ENCODE measurements at places on chromosomes 12 and 14.

DNA sequence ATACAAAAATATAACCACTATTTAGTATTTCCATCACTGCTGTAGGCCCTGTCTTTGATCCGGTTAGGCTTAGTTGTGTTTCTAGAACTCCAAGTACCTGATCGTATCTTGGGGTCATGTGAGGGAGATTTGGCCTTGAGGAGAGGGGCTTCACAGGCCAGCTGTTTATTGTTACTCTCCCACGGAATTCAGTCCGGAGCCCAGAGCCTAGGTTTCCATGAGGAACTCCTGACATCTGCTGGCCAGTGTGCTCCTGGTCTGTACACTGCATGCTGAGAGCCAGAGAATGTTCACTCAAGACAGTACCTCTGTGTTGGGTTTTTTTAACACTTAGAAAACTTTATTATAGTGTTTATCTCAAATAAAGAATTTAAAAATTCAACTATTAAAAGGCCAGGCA, 341.0 kb upstream of the TMEM132C start:
- H3K4me1 ChIP-seq, result peaks cover 8% of the 10 kb centered on the region
- peak; percentile 25 for DNase-seq
- H3K4me3 ChIP-seq, result no peak overlapping the region
- H3K36me3 ChIP-seq, result no peaks in the 10 kb centered on the region
- no peaks in the 10 kb centered on the region for H3K27me3 ChIP-seq
- H3K27ac ChIP-seq, result no peak overlapping the region

- H3K4me3 ChIP-seq, result no peak overlapping the region
- peaks cover 19% of the 10 kb centered on the region for H3K27me3 ChIP-seq
- DNase-seq, result no peak
- H3K36me3 ChIP-seq, result no peaks in the 10 kb centered on the region
- H3K4me1 ChIP-seq, result peaks cover 25% of the 10 kb centered on the region
Observed at GRCh38 chr14:52265253-52265652, 2.2 kb upstream of the PTGDR start.

GRCh38 chr12:1566449-1567135, 27.8 kb downstream of the FBXL14 start:
- no peak overlapping the region for H3K4me3 ChIP-seq
- no peak for DNase-seq
- H3K4me1 ChIP-seq, result no peaks in the 10 kb centered on the region
- H3K27ac ChIP-seq, result no peak overlapping the region
- H3K27me3 ChIP-seq, result no peaks in the 10 kb centered on the region

- no peaks in the 10 kb centered on the region for H3K36me3 ChIP-seq
- H3K4me3 ChIP-seq, result no peak overlapping the region
- no peak for DNase-seq
Observed at GRCh38 chr12:40175045-40175444, 49.8 kb upstream of the LRRK2 start.

GRCh38 chr14:30450631-30451545, 108.1 kb upstream of the G2E3 start:
- DNase-seq, result no peak
- no peaks in the 10 kb centered on the region for H3K4me1 ChIP-seq
- H3K36me3 ChIP-seq, result no peaks in the 10 kb centered on the region
- H3K4me3 ChIP-seq, result no peak overlapping the region

DNA sequence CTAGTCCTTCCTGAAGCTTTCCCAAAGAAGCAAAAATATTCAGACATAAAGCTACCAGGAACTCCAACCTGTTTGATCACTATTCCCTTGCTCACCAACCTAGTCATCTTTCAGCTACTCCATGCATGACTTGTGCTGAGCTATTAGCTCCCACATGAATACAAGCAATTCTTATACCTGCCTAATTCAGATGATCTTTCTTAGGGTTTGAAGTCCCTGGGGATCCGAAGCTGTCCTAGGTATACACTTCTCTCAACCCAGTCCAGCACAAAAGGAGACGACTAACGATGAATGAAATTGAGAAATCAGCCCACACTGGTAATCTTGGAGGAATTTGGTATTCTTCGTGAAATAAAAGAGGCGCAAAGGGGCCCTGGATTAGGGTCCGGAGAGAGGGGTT, 631 bp upstream of the PTGR2 start:
- H3K4me3 ChIP-seq, result peak overlapping the region; percentile 40
- H3K27ac ChIP-seq, result peak overlapping the region; percentile 91
- peaks cover 14% of the 10 kb centered on the region for H3K4me1 ChIP-seq
- H3K36me3 ChIP-seq, result no peaks in the 10 kb centered on the region
- H3K27me3 ChIP-seq, result no peaks in the 10 kb centered on the region

GRCh38 chr12:46770501-46771183, 55.2 kb downstream of the SLC38A4 start:
- DNase-seq, result no peak
- H3K27me3 ChIP-seq, result no peaks in the 10 kb centered on the region

DNA sequence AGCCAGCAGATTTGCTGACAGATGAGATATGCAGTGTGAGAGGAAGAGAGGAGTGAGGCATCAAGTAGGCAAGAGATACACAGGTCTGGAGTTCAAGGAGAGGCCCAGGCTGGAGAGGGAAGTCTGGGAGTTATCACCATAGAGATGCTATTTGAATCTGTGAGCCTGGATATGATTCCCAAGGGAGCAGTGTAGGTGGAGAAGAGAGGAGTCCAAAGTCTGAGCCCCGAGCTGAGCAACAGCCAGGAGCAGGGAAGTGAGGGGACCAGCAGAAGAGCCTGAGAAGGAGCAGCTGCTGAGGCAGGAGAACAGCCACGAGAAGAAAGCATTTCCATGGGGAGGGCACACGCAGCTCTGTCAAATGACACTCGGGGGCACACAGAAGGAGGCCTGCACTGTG, 20.2 kb upstream of the NXPH4 start:
- no peaks in the 10 kb centered on the region for H3K36me3 ChIP-seq
- H3K27me3 ChIP-seq, result no peaks in the 10 kb centered on the region
- H3K27ac ChIP-seq, result no peak overlapping the region
- H3K4me3 ChIP-seq, result no peak overlapping the region
- no peaks in the 10 kb centered on the region for H3K4me1 ChIP-seq

GRCh38 chr14:89773644-89774316, 180.8 kb downstream of the EFCAB11 start:
- peaks cover 4% of the 10 kb centered on the region for H3K4me1 ChIP-seq
- no peak overlapping the region for H3K4me3 ChIP-seq
- no peaks in the 10 kb centered on the region for H3K36me3 ChIP-seq

DNA sequence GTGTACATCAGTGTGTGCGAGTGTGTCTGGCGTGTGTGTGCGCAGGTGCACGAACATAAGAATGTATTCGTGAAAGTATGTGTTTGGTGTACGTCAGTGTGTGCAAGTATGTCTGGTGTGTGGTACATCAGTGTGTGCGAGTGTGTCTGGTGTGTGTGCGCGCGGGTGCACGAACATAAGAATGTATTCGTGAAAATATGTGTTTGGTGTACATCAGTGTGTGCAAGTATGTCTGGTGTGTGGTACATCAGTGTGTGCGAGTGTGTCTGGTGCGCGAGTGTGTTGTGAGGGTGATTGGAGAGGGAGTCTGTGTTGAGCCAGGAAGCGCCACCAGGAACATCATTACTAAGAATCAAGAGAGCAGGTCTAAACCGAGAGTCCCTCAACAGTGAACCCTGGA, 143.8 kb downstream of the BCL11B start:
- H3K4me1 ChIP-seq, result no peaks in the 10 kb centered on the region
- H3K36me3 ChIP-seq, result no peaks in the 10 kb centered on the region
- no peak for DNase-seq

DNA sequence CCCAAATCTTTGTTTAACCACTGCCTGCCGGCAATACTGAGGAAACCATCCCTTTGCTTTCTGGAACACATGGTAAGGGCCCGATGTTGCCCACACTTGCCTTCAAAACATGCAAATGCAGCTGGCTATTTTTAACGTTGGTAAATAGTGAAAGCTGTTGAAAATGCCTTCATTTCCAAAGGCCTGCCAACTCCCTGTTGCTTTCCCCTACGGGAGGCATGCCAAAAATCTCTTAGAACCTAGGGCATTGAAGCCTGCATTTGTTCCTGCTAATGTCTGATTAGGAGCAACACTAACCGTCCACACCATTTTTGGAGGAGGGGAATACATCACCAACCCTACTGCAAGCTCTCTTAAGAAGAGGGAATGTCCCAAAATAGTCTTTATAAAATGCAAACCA, 152.6 kb upstream of the NOS1 start:
- H3K27me3 ChIP-seq, result no peaks in the 10 kb centered on the region
- no peaks in the 10 kb centered on the region for H3K4me1 ChIP-seq
- H3K27ac ChIP-seq, result no peak overlapping the region

- DNase-seq, result peak; percentile 59
- peak overlapping the region; percentile 54 for H3K4me3 ChIP-seq
- peak overlapping the region; percentile 94 for H3K27ac ChIP-seq
- no peaks in the 10 kb centered on the region for H3K27me3 ChIP-seq
Observed at GRCh38 chr14:68814539-68815297, 21.9 kb upstream of the ZFP36L1 start.

GRCh38 chr12:124771462-124772288, 92.0 kb downstream of the SCARB1 start:
- H3K4me3 ChIP-seq, result no peak overlapping the region
- peaks cover 17% of the 10 kb centered on the region for H3K4me1 ChIP-seq
- peak; percentile 87 for DNase-seq
- no peaks in the 10 kb centered on the region for H3K36me3 ChIP-seq
- no peaks in the 10 kb centered on the region for H3K27me3 ChIP-seq

DNA sequence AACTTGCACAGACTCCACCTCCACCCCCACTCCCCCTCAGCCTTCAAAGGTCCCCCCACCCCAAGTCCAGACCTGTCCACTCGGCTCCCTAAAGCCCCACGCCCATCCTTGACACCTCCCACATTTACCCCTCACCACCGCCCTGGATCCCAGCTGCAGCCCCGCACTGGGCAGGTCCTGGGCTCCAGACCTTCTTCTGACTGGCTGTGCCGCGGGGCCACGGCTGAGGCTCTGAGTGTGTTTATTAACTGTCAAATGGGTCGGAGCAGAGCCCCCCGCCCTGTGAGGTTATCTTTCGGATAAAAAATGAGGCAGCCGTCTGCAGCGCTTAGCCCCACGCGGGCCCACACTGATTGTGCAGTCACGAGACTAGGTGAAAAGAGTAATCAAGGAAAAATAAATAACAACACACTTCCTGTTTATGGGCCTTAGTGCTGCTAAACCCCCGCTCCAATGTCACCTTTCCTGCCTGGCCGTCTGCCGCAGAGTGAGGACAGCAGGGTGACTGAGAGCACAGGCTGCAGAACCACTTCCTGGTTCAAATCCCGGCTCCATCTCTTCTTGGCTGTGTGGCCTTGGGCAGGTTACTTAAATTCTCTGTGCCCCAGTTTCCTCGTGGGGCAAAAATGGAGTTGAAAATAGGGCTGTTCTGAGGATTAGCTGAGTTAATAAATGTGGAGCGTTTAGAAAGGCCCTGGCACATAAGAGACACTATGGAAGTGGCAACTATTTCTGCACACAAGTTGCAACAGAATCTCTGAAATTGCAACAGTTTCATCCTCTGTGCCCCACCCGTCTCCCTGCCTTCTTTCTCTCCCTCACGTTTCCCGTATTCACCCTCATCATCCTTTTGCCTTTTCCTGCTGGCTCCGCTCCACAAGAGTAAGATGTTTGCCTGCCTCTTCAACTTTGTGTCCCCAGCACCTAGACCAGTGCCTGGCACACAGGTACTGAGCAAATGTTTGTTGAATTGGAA, 9.4 kb downstream of the SETD1B start:
- H3K36me3 ChIP-seq, result no peaks in the 10 kb centered on the region
- no peak overlapping the region for H3K4me3 ChIP-seq
- H3K27ac ChIP-seq, result peak overlapping the region; percentile 80
- no peaks in the 10 kb centered on the region for H3K27me3 ChIP-seq
- no peak for DNase-seq

DNA sequence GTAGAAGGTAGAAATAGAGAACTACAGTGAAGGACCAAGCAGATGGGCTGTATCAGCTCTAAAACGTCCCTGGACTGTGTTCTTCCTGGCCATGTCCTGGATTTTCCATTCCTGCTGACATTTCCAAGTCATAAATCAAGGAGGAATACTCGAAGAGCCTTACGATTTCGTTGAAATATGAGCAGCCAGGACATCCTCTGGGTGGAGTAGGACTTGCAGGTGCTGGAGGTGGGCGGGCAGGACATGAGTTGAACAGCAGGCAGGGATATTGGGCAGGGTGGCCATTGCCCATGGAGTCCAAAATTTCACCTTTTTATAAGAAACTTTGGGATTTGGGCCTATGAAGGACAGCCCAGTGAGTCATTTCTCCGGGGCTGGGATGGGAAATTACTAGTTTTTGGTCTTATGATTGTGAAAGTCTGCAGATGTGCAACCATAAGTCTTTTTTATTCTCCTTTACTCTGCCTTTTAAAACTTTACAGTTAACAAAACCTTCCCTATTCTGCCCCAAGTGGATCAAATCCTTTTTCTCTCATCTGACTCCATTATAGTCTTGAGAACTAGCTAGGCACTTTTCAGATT, 88.8 kb downstream of the TMX1 start:
- H3K27me3 ChIP-seq, result no peaks in the 10 kb centered on the region
- no peaks in the 10 kb centered on the region for H3K36me3 ChIP-seq
- H3K4me3 ChIP-seq, result no peak overlapping the region
- H3K27ac ChIP-seq, result peak overlapping the region; percentile 60
- no peaks in the 10 kb centered on the region for H3K4me1 ChIP-seq

DNA sequence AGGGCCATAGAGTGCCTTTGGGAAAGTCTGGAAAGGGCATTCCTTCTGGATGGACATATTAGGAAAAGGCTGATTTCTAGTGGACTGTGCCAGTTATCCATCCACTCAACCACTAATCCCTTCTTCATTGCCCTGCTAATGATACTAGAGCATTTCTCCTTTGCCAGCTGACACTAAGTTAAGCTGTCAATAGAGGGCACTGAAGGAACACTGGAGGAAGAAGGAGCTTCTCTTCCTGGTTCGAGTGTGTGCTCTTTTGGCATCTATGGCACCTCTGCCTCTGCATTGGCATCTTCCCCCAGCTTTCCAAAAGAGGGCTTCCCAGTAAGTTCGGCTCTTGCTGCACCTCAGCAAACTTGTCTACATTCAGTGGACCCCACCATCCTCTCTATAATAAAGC, 165.4 kb downstream of the DERA start:
- H3K27ac ChIP-seq, result no peak overlapping the region
- DNase-seq, result no peak
- H3K36me3 ChIP-seq, result no peaks in the 10 kb centered on the region
- no peak overlapping the region for H3K4me3 ChIP-seq

GRCh38 chr12:25903603-25904245, 54.8 kb upstream of the RASSF8 start:
- no peaks in the 10 kb centered on the region for H3K27me3 ChIP-seq
- no peaks in the 10 kb centered on the region for H3K36me3 ChIP-seq
- H3K27ac ChIP-seq, result no peak overlapping the region
- no peak overlapping the region for H3K4me3 ChIP-seq
- DNase-seq, result no peak

- no peaks in the 10 kb centered on the region for H3K27me3 ChIP-seq
- H3K27ac ChIP-seq, result no peak overlapping the region
- H3K4me3 ChIP-seq, result no peak overlapping the region
- H3K36me3 ChIP-seq, result no peaks in the 10 kb centered on the region
Observed at GRCh38 chr12:59500915-59501314, 94.9 kb upstream of the SLC16A7 start.
